ENCODE measurements at places on chromosomes 12 and 14.

DNA sequence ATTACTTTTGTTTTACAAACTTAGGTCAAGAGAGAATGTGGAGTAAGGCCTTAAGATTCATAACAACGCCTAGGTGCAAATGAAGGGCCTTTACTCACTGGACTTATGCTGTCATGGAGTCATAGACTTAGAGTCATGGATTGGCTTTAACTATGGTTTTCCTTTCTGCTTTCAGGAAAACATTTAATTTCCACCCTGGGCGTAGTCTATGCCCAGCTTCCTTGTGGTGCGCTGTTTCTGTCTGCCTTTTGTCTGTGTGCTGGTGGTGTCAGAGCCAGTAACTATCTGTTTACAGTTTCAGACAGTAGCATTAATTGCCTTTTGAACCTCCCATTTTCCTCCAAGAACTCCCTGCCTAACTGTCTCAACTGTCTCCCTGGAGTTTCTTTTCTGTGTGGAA lies 31.8 kb upstream of the COX6A1 start:
- no peak for DNase-seq

DNA sequence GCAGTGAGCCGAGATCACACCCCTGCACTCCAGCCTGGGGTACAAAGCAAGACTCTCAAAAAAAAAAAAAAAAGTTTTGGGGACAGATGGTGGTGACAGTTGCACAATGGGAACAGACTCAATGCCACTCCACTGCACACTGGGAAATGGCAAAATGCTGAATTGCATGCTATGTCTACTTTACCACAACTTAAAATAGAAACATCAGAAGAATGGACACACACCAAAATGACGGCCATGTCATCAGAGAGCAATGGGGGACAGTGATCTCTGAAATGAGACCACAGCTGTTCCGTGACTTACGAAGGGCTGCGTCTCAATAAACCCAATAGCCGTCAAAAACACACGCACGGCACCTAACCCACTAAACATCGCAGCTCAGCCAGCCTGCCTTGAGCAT lies 13.7 kb downstream of the DDX54 start:
- no peak for DNase-seq

DNA sequence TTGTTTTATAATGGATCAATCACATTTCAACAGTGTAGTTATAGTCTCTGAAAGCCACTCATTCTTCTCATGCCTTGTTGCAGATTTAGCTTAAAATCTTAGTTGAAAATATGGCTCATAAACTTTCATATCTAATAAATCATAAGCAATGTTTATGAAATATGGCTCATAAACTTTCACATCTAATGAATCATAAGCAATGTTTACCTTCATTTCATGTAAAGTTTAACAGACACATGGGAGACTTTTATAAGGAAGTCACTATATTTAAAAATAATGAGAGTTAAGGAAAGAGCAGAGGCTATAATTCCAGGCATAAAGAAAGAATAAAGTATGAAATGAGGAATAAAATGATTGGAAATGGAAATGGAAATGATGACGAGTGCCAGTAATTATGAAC lies 1042.1 kb downstream of the FSCB start:
- no peak for DNase-seq

DNA sequence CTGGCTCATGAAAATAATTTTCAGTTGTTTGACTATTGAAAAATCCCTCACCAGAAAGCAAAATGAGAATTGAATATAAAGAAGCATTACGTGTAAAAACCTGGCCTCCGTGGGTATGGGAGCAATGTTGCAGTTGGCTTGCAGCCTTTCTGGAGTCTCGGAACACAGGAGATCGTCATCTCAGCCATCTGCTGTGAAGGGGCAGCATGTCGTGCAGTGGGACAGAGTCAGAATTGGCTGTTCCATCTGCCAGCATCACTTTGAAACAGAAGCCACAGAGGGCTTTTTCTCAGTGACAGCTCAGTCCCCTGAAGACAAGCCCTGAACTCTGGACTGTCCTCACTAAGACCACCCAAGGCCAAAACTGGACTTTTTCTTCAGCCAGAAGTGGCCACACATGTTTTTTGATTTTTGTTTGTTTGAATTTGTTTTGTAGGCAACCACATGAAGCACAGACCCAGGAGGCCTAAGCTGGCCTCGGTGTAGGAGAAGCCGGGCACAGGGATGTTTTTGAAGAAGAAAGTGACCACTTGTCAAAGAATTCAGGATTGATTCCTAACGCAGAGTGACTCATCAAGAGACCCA lies 170.8 kb upstream of the DYRK2 start:
- no peak for DNase-seq

DNA sequence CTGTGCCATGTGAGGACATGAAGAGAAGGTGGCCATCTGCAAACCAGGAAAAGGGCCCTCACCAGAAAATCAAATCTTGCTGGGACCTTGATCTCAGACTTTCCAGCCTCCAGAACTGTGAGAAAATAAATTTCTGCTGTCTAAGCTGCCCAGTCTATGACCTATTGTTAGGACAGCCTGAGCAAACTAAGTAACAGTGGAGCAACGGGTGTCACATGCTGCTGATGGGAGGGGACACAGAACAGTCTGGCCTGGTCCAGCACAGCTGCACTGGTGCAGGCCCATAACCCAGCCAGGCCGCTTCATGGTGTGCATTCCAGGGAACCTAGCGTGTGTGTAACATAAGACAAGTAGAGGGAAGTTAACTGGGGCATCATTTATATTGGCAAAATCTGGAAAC lies 42.1 kb downstream of the GRIP1 start:
- DNase-seq = no peak

DNA sequence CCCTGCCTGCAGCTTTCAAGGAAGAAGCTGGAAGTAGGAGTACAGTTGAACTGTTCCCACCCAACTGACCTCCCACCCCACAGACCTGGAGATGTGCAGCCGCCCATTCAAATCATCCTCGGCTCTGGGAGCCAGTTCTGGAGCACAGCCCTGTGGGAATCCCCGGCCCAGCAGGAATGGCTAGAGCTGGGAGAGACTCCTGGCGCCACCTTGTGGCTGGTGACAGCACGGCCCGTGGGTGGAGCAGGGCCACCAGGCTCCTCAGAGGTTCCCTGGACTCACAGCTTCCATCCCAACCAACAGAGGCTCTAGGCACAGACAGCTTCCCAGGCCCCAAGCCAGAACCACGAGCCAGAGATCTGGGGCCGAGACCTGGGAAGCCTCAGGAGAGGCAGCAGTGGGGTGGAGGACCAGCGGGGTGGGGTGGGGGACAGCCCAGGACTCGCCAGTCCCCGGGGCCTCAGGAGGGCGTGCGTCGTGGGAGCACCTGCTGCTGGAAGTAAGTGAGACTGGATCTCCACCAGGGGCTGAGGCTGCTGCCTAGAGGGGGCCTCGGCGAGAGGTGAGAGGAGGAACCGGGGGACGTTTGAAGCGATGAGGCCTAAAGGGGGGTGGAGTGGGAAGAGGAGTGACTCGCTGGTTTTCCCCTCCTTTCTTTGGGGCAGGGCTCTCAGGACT lies 43.4 kb downstream of the RNF34 start:
- DNase-seq = peak; percentile 68

DNA sequence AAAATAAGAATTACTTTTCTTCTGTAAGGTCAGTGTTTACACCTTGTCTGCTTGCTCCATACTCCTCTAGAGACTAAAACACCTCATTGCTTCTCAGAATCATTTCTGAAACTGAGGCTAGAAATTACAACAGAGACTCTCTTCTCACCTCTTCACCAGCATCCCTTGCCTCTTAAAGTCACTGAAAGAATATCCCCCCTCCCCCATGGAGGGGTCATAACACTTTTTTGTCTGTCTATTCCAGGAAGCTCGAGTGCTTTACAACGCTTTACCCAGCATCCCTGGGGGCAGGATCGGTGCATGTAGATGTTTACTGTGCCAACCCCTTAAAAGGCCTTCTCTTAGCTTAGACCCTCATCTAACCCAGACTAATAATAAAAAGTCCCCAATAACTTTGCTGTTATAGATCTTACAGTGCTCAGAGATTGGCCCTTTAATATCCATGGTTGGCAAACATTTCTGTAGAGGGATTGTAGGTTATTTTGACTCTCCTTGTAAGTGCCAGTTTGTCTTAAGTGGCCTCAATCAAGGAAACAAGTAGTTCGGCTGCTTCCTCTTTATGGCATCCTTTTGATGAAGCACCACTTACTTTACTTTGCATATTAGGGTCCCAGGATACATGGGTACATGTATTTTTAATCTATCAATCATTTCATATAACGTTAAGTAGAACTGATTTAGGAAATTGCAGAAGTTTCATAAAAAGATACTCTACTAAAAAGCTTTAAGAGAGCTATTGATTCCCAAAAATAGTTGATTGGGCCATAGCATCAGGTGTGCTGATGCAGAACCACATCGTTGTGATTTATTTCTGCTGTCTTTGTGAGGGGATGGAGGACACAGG lies 29.3 kb downstream of the PRKCH start:
- DNase-seq = peak; percentile 44

GRCh38 chr12:124267205-124267778 lies 27.6 kb upstream of the RFLNA start:
- no peak for DNase-seq

Data from CD4-positive, alpha-beta T cell treated with Interleukin-12 subunit alpha and Interleukin-12 subunit beta, for 1 hour (primary cell).